ENCODE measurements at places on chromosomes 12 and 14.

- no peak for DNase-seq
Observed at GRCh38 chr12:114241973-114242434, 163.9 kb downstream of the TBX5 start.

DNA sequence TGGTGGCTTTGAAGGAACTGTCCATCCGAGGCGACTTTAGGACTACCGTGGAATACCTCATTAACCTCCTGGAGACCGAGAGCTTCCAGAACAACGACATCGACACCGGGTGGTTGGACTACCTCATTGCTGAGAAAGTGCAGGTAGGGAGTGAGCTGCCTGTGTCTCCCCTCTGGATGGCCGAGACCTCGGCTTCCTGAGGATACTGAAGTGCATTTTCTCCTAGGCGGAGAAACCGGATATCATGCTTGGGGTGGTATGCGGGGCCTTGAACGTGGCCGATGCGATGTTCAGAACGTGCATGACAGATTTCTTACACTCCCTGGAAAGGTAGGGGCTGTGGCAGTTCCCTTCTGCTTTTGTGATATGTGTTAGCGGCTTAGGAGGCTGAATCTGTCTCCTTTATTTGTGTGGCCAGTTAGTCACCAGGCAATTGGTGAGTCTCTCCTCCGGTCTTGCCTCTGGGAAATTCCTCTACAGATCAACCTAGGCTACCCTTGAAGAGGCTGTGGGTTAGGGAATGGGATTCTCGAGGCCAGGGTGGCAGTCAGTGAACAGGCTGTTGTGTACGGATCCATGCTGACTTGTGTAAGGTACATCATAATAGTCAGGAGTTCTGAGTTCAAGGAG is 75.3 kb downstream of the ACACB start:
- DNase-seq = no peak

DNA sequence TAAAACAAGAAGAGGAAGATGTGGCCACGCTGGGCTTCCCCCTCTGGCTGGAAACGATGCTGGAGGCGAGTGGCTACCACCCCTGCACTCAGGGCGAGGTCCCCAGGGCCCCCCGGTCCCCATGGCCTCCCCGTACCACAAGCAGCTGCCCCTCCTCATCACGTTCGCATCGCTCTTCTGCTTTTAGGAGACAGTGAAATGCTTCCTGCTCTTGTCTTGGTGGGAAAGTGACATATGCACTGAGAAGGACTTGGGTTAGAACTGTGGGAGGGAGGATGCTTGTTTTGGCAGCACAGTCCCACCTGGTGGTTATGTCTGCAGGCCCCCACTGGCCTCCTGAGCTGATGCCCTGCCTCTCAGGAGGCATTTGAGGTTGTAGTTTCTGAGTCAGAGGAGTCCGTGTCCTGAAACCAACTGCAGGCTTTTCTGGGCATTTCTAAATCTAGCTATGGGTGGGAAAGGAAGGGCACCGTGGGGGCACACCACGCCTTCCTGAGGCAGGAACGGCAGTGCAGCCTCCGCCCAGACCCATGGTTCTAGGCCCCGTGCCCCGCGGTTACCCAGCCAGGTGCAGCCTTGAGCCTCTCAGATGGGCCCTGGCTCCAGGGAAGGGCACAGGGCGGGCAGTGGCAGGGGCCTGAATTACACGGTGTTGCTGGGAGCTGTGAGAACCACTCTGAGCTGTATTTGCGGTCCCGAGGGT is 139.3 kb downstream of the ADGRD1 start:
- no peak for DNase-seq

DNA sequence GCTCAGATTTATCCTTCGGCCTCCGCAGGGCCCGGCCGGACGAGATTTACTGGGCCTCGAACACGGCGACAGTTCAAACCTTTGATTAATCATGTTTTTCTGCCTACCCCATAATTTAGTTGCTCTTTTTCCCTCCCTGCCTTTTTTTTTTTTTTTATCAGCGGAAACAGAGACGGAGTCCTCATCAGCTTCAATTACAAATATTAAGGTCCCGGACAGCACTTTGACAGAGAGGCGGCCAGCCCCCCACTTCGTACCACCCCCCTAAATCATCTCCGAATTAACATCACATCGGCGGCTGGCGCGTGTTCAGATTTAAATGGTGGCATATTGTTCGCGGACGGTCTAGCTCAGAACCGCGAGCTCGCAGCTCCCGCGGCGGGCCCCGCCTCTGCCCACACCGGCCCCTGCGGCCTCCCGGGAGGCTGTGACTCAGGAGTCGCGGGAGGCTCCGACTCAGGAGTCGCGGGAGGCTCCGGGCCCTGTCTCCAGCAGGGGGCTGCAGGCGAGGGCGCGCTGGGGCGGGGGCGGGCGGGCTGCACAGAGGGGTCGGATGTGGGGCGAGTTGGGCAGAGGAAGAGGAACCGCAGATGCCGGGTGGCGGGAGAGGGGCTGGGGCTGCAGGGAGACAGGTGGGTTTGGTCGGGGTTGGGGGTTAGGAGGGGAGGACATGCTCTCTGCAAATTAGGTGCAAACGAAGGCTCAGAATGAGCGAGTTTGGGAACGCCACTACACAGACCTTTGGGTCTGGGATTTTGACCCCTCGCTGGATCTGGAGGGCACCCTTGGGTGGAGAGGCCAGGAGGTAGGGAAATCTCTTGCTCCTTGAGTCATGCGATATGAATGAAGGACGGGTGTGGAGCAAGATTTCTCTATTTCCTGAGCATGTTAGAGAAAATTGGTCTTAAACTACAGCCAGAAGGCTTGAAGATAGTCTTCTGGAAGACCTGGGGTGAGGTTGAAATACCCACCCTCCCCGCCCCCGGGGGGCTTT is 19.6 kb upstream of the ATP5MC2 start:
- DNase-seq = peak; percentile 35

DNA sequence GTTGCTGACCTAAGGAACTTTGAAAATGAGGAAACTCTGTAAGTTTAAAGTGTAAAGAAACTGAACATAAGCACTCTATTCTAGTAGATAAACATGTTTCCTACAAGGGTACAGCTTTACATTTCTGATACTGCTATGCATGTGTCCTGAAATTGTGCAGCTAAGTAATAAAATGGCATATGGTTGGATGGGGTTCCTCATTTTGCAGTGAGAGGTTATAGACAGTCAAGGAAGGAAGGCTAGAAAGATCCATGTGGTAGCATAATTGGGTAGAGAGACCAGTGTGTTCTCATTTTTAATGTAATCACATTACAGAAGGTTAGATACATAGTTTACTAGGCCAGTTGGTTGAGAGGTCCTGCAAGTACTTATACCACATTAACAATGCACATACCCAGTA is 477.0 kb downstream of the TMEM121 start:
- no peak for DNase-seq

- DNase-seq = no peak
Observed at GRCh38 chr14:89419973-89420482, 3.0 kb upstream of the FOXN3 start.

GRCh38 chr12:91687052-91688017 is 458.3 kb downstream of the BTG1 start:
- DNase-seq = no peak

GRCh38 chr12:39176356-39176755 is 266.6 kb downstream of the KIF21A start:
- no peak for DNase-seq

- no peak for DNase-seq
Observed at GRCh38 chr14:74350211-74350927, 2.1 kb downstream of the VRTN start.

GRCh38 chr14:96735526-96735925 is 61.7 kb upstream of the VRK1 start:
- DNase-seq = no peak

- DNase-seq = no peak
Observed at GRCh38 chr12:132219323-132219722, 75.1 kb downstream of the NOC4L start.

DNA sequence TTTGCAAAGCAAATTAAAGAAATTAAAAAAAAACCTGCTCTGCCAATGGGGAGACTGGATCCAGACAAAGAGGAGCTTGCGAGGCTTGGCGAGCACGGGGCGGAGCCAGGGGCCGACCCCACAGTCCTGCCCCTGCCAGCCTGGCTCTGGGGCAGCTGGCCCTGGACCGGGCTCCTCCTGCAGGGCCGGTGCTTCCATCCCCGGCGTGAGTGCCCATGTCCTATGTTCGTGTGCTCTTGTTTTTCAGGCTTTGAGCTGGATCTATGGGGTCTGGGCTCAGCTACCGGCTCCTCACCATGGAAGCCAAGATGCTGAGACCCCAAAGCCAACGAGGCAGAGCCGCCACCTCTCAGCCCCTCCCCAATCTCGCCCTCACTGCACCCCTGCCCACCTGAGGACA is 176.8 kb downstream of the KIF26A start:
- no peak for DNase-seq

GRCh38 chr12:89507015-89507824 is 17.4 kb downstream of the GALNT4 start:
- DNase-seq = no peak

- DNase-seq = no peak
Observed at GRCh38 chr12:116116650-116117424, 160.7 kb downstream of the MED13L start.

DNA sequence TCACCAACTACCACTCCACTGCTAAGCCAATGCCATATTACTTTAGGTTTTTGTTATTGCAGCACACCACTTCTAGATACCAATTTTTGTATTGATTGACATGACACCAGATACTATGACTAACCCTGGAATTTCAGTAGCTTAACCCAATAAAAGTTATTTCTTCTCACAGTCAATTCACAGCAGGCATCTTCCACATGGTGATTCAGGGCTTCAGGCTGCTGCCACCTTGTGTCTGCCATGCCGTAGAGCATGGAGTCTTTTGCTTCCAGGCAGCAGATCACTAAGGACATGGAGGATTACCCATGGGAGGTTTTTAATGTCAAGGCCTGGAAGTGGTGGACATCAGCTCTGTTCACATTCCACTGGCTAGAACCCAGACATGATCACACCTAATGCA is 56.4 kb upstream of the LTA4H start:
- no peak for DNase-seq

DNA sequence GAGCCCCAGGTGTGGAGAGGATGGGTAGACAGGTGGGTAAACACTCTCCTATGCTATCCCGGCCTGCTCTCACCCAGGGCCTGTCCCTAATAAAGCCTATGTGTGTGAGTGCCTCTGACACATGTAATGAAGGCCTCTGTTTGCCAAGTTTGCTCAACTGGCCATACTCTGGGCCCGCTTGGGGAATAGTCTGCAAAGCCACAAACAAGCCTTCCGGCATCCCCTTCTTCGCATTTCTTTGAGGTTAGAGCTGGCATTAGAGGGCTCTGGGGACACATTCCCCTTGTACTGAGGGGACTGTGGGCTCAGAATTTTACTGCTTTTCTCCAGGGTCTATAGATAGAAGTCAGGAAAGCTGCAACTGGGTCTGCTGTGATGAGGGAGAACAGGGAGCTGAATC is 240.5 kb downstream of the C12orf75 start:
- no peak for DNase-seq

- no peak for DNase-seq
Observed at GRCh38 chr12:57525615-57526383, 3.2 kb downstream of the MBD6 start.

- DNase-seq = no peak
Observed at GRCh38 chr12:124115976-124116690, 143.1 kb downstream of the ZNF664 start.

DNA sequence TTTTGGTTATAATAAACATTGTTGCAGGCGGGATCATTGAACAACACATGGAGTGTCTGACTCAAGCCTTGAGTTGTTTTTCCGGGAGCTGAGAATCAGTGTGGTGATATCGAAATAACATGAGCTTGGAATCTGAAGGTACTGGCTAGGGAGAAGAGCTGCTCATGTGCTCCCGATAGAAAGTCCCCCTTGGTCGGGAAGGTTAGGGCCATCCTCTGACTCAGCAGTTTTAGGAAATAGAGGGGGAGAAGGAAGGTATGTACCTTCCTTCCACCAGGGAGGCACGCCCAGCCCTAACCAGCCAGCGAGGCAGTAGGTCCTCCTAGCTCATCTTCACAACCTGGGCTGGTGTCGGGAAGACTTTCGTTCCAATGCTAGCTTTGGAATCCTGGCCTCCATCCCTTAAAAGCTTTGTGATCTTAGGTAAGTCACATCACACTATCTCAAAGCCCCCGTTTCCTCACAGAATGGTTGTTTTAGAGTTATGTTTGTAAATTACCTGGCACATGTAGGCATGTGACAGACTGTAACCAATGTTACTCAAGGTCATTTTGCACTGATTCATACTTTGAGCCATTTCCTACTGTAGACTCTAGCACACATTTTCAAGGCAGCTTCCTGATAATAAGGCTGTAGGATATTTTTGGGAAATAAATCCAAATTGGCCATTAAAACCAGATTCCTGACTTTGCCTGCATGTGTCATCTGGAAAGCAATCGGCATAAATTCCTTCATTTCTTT is 1.9 kb upstream of the RAB35 start:
- DNase-seq = no peak

GRCh38 chr12:118402251-118402650 is 25.9 kb downstream of the SUDS3 start:
- DNase-seq = no peak

GRCh38 chr14:81281332-81281731 is 60.6 kb upstream of the GTF2A1 start:
- DNase-seq = no peak

- DNase-seq = no peak
Observed at GRCh38 chr12:93657071-93657470, 20.1 kb upstream of the CRADD start.

- DNase-seq = no peak
Observed at GRCh38 chr12:54612225-54612750, 22.4 kb downstream of the LACRT start.

GRCh38 chr12:57401165-57401564 is 29.7 kb downstream of the R3HDM2 start:
- no peak for DNase-seq

DNA sequence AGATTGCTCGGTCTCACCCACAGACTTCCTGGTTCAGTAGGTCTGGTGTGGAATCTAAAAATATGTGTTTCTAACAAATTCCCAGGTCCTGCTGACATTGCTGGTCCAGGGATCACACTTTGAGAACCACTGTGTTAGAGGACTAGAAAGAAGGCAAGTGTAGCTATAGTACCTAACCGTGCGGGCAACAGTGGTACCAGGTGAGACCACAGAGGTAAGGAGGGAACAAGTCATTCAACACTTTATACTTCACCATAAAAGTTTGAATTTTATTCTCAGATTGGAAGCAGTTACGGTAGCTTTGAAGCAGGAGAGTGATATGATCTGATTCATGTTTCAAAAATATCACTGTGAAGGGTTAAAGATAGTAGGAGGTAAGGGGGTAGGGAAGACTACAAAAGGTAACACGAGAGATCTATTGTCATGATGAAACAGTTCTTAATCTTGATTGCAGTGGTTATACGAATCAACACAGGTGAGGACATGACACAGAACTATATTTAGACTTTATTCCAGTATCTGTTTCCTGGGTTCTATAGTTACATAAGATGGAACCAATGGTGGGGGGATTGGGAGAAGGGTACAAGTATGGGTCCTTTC is 73.5 kb downstream of the CDK17 start:
- no peak for DNase-seq

DNA sequence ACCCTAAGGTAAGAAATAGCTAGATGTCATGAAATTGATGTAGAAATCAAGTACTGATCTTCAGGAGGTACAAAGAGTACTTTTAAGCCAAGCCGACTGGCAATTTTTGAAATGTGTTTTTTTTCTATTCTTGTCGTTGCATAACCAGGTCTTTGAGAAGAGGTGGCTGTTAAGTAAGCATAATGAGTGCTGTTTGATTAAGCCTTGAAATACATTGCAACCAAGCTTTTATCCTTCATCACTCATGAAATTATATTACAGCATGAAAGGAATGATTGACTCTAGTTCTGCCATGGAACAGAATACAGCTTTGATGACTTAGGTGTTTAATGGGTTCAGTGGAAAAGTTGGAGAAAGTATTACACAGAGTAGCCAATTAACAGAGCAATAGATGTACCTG is 1720.2 kb upstream of the SEL1L start:
- no peak for DNase-seq
